Anterior cingulate cortex (tissue), 58 donors: ENCODE measurements at places on chromosomes 3 and 15.

- no peak for DNase-seq
These were observed 84.6 kb upstream of the ALDH1L1 start for GRCh38 chr3:126264952-126265351.

DNA sequence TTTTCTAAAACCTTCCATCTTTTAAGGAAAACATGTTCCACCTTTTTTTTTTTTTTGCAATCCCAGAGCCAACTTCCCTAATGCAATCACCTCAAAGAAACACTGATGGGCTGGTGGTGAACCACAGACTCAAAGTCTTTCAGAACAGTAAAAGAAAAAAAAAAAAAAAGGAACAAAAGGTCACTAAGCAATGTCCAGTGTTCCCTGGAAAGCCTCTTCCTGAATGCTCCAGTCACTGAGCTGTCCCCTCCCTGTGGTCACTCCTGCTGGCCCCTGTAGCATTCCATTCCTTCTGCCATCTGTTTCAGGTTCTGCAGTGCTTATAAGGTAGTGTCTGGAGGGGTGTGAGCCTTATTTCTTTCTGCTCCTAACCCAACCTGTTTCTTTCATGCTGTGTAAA is 53.3 kb downstream of the AAGAB start:
- no peak for DNase-seq

- no peak for DNase-seq
These were observed 28.8 kb downstream of the DGKG start for GRCh38 chr3:186333256-186333655.

DNA sequence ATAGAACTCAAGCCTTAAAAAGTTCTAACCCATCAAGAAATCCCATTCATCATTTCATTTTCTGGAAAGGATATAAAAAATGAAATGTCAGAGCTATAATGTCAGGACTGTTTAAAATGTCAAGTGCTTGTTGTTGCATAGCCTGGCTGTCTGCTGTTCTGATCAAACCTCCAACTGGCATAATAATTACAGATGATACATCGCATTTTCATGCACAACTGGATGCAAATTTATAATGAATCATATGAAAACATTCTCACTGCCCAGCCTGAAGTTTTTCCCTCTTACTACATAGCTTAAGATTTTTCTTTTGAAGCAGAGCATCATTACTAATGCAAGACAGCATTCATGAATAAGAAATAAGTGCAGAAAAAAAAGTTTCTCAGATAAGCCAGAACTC is 46.5 kb downstream of the GUCA1C start:
- DNase-seq = no peak

DNA sequence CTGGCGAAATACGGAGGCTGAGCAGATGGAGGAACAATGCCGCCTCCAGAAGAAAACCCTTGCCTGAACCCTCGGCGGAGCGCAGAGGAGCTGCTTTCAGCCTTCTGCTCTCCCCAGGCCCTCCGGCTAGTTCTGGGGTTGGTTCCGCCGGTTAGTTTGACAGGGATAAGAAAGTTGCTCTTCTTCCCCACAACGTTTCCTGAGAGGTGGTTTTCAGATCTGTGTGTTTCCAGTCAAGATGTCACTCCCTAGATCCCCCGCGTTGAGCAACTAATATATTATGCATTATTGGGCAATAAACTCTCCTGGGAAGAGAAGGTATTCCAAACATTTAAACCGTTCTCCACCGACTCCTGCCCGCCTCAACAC is 551 bp downstream of the NLGN1 start:
- no peak for DNase-seq

GRCh38 chr3:115760716-115761115 is 137.4 kb downstream of the GAP43 start:
- DNase-seq = no peak

DNA sequence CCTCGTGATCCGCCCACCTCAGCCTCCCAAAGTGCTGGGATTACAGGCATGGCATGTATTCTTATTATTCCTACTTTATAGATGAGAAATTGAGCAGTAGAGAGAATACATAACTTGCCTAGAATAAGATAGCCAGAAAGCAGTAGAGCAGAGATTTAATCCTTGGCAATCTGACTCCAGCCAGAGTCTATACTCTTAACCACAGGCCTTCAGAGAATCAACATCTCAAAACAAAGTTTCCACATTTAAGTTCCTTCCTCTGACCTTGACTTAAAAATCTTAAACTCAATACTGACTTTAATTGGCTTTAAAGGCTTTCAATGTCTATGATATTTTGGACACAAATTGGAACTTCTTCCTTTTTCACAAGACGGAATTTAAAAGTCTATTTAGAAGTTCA is 37.1 kb downstream of the ZNF106 start:
- DNase-seq = no peak

GRCh38 chr15:64774037-64774628 is 1.3 kb downstream of the RBPMS2 start:
- DNase-seq = no peak

DNA sequence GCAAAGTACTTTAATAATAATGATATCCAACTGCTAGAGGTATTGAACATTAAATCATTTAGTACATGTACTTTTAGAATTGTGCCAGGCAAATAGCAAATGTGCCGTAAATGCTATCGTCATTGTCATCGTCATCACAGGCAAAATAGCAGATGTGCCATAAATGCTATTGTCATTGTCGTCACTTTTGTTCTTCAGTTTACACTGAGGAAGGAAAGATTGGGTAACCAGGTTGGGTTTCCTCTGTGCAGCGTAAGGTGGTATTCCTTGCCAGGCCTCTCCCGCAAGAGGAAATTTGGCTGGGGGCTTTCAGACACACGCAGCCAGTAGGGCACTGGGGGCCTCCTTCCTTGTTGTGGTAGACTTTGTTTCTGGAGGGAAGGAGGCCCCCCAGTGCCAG is 26.4 kb downstream of the ABHD17C start:
- no peak for DNase-seq

- no peak for DNase-seq
These were observed 389.1 kb upstream of the SGO1 start for GRCh38 chr3:20575146-20575545.

DNA sequence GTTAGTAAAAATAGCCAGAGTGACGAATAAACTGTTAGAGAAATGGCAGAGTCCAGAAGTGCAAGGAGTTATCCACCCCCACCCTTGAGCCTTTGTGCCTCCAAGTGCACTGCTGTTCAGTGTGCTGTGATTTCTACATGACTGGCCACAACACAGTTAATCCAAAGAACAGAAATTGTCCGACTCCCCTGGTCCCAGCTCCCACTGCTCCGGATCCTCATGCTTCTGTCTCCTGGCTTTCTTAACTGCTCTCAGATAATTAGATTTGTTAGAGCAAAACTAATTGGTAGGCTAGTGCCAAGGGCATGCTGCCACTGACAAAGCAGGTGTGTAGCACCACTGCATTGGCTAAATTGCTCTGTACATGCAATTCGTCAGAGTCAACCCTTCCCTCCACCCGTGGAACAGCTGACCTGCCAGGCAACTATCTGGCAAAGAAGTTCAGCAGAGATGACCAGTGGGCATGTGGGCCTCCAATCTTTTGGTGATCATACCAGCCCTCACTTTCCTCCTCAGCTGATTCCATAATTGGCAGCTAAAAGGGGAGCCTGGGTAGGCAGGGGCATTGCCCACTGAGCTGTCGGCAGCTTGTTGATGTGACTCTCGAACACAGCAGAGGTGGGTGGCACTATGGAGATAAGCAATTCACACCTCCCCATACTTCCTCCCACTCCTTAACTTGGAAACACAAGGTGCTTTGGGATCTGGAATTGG is 18.9 kb upstream of the ACAP2 start:
- DNase-seq = peak; percentile 30

DNA sequence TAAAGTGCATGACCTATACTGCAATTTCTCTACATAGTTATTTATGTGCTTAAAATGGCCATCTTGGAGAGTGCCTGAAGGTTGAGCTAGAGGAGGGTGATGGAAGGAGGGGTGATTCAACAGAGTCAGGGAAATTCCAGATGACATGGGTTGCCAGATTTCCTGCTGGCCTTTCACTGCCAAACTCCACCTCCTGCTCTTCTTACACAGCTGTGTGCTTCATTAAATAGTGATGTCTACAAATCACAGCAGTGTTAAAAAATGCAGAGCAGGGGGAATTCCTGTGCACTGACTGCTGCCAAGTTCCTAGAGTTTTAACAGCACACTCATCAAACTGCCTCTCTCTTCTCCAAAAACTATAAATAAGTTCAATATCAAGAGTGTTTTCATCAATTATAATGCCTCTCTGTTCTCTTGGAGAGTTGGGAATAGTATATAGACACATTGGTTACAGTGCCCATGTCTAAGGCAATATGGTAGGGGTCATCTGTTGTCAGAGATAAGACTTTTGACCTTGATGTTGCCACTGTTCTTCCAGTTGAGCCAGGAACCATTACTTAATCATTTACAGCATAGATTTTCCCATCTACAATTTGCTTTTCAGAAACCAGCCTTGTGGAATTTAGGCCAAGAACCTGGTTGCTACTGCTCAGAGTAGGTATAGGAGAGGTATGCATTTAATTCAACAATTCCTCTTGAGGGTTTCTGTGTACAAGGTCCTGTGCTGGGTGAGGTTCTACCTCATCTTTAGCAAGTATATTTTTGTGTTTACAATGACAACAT is 79.6 kb downstream of the TP63 start:
- no peak for DNase-seq

- DNase-seq = no peak
These were observed 38.5 kb downstream of the DNAJB8 start for GRCh38 chr3:128427872-128428822.

- no peak for DNase-seq
These were observed 14.1 kb downstream of the BBS4 start for GRCh38 chr15:72700076-72700475.

GRCh38 chr3:160185751-160186150 is 39.5 kb upstream of the C3orf80 start:
- no peak for DNase-seq

GRCh38 chr3:43074901-43075689 is 30.8 kb downstream of the POMGNT2 start:
- no peak for DNase-seq

- no peak for DNase-seq
These were observed 191.1 kb downstream of the WNT5A start for GRCh38 chr3:55296030-55296429.

GRCh38 chr15:87089551-87089950 is 1009.9 kb downstream of the AGBL1 start:
- DNase-seq = no peak

- DNase-seq = no peak
These were observed 57.6 kb upstream of the PLXND1 start for GRCh38 chr3:129663930-129664646.

- no peak for DNase-seq
These were observed 126.8 kb downstream of the BDH1 start for GRCh38 chr3:197428952-197429351.

DNA sequence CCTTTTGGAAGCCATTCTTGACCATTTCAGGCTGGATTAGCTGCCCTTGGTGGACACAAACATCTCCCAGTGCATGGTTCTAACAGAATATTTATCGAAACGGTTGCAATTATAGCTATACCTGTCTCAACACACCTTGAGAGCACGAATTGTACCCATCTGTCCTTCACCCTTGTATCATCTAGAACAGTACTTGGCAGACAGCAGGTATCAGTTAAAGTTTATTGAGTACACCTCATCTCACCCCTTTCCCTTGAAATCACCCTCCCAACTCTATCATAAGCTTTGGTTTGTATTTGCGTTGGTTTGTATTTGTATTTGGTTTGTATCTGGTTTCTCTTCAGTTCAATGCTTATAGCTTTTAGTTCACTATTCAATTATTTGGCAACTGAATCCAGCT is 12.4 kb downstream of the TSPAN3 start:
- DNase-seq = no peak

DNA sequence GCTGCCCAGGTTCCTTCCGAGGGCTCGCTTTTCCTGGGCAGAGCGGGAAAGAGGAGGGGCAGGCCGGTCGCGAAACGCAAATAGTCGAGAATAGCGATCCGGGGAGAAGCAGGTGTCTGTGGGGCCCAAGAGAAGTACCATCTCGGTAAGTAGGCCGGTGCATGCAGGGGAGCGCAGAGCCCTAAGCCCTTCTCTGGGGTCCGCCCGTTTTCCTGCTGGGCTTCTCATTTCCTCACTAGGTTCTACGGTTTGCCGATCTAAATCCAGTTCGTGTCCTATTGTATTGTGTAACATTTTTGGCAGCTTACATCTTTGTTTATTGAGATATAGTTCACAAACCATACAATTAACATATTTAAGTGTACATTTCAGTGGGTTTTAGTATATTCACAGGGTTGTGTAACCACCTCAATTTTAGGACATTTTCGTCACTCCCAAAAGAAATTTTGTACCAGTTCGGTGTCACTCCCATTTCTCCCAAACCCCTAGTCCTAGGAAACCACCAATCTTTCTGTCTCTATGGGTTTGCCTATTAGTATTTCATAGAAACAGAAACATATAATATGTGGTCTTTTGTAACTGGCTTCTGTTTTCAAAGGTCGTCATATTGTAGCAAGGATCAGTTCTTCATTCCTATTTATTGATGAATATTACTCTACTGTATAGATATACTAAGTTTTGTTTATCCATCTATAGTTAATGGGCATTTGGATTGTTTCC is 6.8 kb upstream of the TRIM69 start:
- peak; percentile 44 for DNase-seq

DNA sequence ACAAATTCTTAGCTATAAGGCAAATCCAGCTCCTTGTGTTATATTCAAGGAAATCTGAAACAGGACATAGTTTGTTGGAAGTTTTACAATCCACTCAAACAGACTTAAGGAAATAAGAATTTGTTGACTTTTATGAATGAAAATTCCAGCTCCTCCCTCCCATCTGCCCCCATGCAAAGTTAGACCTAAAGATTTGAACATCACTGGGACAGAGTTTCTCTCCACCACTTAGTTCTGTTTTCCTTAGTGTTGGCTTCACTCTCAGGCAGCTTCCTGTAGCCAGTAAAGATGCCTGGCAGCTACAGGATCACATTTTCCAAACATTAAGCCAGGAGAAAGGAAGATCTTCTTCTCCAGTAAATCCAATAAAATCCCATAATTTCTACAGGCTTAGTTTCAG is 265.0 kb downstream of the TAFA4 start:
- DNase-seq = no peak

DNA sequence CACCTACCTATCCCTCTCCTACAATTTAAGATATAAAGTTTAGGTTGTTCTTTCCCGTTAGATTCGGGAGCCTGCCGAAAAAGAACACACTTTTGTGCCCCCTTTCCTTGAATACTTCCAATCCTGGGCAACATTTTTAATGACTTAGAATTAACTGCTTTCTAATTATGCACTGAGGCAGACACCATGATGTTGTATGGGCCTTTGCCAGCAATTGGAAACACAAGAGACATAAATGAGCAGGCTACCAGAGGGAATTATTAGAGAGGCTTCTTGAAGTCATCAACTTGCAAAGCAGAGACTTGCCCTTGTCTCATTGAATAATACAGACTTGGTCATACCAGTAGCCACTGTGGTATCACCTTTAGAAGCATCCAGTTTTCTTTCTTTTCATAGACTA is 96.8 kb downstream of the CDIN1 start:
- DNase-seq = no peak

- no peak for DNase-seq
These were observed 17.6 kb upstream of the UBA7 start for GRCh38 chr3:49831341-49831740.

- no peak for DNase-seq
These were observed 20.1 kb upstream of the GSK3B start for GRCh38 chr3:120114376-120114775.

GRCh38 chr15:56804279-56804678 is 71.0 kb upstream of the ZNF280D start:
- DNase-seq = no peak
